ENCODE measurements at places on chromosomes 7 and 10. TPM values are rescaled to one million over a fixed set of nuclear protein-coding genes. Genes with fewer than 3 reads are reported as not detected.

DNA sequence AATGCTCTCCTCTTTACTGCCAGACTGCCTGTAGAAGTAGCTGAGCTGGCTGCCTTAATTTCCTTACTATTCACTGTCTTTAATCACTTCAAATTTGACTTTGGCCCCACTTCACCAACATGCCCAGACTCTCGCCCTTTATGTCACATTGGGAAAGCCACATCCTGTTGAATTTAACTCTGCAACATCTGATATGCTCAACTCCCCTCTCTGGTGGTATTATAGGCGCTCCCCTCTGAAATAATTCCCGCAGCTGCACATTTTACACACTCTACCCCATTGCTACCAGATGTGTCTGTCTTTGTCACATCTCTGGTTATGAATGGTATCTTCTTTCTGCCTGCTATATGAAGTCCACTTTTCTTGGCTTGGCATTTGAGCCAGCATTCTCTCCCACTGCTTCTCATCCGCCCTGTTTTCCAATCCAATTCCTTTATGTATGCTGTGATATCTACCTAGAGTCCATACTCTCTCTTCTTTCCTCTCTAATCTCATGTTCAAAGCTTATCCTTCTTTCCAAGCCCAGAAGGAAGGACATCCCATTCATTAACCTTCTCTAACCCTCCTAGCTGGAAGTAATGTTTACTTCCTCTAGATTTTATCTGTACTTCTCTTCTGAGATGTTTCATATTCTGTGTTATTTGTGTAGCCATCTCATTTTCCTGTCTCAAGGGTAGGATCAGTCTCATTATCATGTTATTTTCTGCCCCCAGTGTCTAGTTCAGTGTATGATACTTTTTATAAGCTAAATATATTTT, 134.5 kb downstream of the ST7 start:
- H3K4me3 ChIP-seq: no peak overlapping the region
- H3K27me3 ChIP-seq: no peaks in the 10 kb centered on the region
- peaks cover 38% of the 10 kb centered on the region for H3K4me1 ChIP-seq
- no peak for DNase-seq

DNA sequence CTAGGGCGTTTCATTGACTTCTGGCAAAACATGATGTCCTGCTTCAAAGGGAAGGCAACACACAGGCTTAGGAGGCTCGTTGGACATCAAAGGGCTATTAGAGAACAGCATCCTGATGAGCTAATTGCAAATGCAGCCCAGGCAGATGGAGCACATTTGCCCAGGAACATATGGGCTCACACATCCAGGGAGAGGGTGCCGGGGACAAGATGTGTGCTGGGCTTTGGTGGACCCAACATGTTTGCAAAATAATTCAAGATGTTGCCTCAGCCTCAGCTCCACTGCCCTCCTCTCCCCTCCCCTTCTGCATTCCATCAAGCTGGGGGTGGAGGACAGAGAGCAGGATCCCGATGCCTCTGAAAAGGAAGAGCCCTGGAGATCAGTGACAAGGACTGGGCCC, 217.1 kb upstream of the ZMIZ1 start:
- no peak overlapping the region for H3K27ac ChIP-seq
- H3K36me3 ChIP-seq: no peaks in the 10 kb centered on the region
- no peaks in the 10 kb centered on the region for H3K27me3 ChIP-seq

FAM237B gene
- total RNA-seq: not detected

DNA sequence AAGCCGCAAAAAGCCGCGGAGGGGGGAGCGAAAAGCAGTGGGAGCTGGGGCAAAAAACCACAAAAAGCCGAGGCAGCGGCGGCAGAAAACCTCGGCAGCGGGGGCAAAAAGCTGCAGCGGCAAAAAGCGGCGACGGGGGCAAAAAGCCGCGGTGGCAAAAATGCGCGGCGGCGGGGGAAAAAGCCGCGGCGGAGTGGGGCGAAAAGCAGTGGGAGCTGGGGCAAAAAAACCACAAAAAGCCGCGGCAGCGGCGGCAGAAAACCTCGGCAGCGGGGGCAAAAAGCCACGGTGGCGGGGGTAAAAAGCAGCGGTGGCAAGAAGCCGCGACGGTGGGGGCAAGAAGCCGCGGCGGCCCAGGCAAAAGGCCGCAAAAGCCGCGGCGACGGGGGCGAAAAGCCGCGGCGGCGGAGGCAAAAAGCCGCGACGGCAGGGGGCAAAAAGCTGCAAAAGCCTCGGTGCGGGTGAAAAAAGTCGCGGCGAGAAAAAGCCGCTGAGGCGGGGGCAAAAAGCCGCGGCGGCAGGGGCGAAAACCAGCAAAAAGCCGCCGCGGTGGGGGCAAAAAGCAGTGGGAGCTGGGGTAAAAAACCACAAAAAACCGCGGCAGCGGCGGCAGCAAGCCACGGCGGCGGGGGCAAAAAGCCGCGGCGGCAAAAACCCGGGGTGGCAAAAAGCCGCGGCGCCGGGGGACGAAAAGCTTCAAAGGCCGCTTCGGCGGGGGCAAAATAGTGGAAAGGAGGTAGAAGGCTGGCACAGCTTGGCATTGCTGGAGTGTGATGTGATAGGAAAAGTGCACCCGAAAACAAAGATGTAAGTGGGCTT, 135.9 kb downstream of the ZNF92 start:
- H3K4me1 ChIP-seq: no peaks in the 10 kb centered on the region
- no peaks in the 10 kb centered on the region for H3K27me3 ChIP-seq
- no peak for DNase-seq
- no peaks in the 10 kb centered on the region for H3K36me3 ChIP-seq
- no peak overlapping the region for H3K27ac ChIP-seq

NPTX2 gene
- total RNA-seq: 4.8 TPM

- no peaks in the 10 kb centered on the region for H3K27me3 ChIP-seq
- H3K36me3 ChIP-seq: no peaks in the 10 kb centered on the region
- DNase-seq: peak; percentile 28
- no peaks in the 10 kb centered on the region for H3K4me1 ChIP-seq
- H3K4me3 ChIP-seq: no peak overlapping the region
These were observed 805 bp upstream of the WDFY4 start for GRCh38 chr10:48683868-48684267.

DNA sequence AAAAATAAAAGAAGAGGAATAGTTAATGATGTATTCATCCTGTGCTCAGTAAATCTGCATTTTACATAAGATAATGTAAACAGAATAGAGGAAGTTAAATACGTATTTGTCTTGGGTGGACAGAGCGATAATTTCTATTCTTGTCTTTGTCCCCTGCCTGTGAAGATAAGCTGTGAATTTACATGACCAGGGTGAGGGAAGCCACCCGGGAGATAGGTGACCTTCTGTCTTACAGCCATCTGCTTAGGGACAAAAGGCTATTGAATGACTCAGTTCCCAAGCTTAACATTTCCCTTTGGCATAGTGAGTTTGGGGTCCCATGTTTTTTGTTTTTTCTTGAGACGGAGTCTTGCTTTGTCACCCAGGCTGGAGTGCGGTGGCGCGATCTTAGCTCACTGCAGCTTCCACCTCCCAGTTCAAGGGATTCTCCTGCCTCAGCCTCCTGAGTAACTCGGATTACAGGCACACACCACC, 88.7 kb upstream of the KCTD7 start:
- H3K27ac ChIP-seq: no peak overlapping the region
- H3K27me3 ChIP-seq: no peaks in the 10 kb centered on the region

- H3K27ac ChIP-seq: no peak overlapping the region
- peaks cover 8% of the 10 kb centered on the region for H3K4me1 ChIP-seq
- peaks cover 23% of the 10 kb centered on the region for H3K36me3 ChIP-seq
- H3K4me3 ChIP-seq: no peak overlapping the region
These were observed 52.9 kb downstream of the ZNF467 start for GRCh38 chr7:149720372-149721083.

All from thyroid gland (tissue), 4 donors.